ENCODE measurements at places on chromosomes 12 and 14. TPM values are rescaled to one million over a fixed set of nuclear protein-coding genes. Genes with fewer than 3 reads are reported as not detected.

The NEK9 gene
- 30.6 TPM for total RNA-seq

The COPZ1 gene
- 143 TPM for total RNA-seq

The CLEC9A gene
- not detected for total RNA-seq

The FKBP4 gene
- 25.8 TPM for total RNA-seq

The FAM186B gene
- total RNA-seq, result 0.14 TPM

The PMEL gene
- 0.88 TPM for total RNA-seq

The CPNE8 gene
- 24.3 TPM for total RNA-seq

The SLCO1B1 gene
- total RNA-seq, result not detected

The DNAH10 gene
- 0.88 TPM for total RNA-seq

The HOXC6 gene
- 4.8 TPM for total RNA-seq

The GAS2L3 gene
- 8.3 TPM for total RNA-seq

The CDKN3 gene
- total RNA-seq, result 3.9 TPM

The LGR5 gene
- total RNA-seq, result not detected

The LRP1-AS gene
- total RNA-seq, result not detected

The ARHGAP9 gene
- 0.14 TPM for total RNA-seq

The PELI2 gene
- total RNA-seq, result 3.4 TPM

The KRT7 gene
- 7.0 TPM for total RNA-seq

The RDH11 gene
- 147 TPM for total RNA-seq

The KLRC2 gene
- total RNA-seq, result not detected

The CLEC4C gene
- total RNA-seq, result not detected

The NAV3 gene
- total RNA-seq, result 62.4 TPM

The DDX24 gene
- 102 TPM for total RNA-seq

The NOS1 gene
- total RNA-seq, result not detected

The GPR162 gene
- total RNA-seq, result 1.1 TPM

The KRT83 gene
- total RNA-seq, result not detected

The GRIP1 gene
- 0.44 TPM for total RNA-seq

The NEUROD4 gene
- not detected for total RNA-seq

The SERPINA1 gene
- 0.22 TPM for total RNA-seq

The DEGS2 gene
- not detected for total RNA-seq

The SLC39A2 gene
- total RNA-seq, result 0.14 TPM

The LBHD2 gene
- not detected for total RNA-seq

The KLHL33 gene
- under 0.01 TPM for total RNA-seq

The KLRC4 gene
- not detected for total RNA-seq

The ACSM4 gene
- total RNA-seq, result not detected

The BBOF1 gene
- total RNA-seq, result 5.9 TPM
